ENCODE measurements at places on chromosomes 13 and 19.

GRCh38 chr19:46470376-46470775 is 987 bp downstream of the PNMA8A start:
- no peak for DNase-seq

DNA sequence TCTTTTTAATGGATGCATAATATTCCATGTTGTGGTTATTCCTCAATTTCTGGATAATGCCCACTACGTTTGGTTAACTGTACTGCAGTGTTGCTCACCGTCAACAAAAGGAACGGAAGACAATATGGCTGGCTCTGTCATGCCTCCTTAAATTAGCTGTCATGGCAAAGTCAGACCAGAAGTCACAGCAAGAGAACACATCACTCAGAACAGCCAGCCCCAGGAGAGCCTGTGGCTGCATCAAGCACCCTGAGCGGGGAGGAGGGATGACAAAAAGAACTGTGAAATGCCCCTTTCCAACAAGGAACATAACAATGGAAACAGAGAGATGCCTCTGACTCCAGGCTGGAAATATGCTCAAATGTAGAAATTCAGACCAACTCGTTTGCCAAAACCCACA is 366.0 kb upstream of the ZNF507 start:
- DNase-seq: no peak

DNA sequence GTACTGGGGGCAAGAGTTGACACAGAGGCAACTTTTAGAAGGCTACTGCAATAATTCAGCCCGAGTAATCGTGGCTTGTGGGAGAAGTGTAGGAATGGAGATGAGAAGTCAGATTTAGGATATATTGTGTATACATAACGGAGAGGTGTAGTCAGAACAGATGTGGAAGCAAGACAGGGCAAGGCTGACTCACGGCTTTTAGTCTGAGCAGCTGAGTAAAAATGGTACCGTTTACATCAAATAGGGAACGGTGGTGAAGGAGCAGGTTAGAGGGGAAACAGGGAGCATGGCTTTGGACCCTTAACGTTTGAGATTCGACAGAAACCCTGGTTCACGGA is 796 bp upstream of the LSM14A start:
- DNase-seq: no peak

- no peak for DNase-seq
Observed at GRCh38 chr19:4063369-4064148, 3.1 kb downstream of the ZBTB7A start.

DNA sequence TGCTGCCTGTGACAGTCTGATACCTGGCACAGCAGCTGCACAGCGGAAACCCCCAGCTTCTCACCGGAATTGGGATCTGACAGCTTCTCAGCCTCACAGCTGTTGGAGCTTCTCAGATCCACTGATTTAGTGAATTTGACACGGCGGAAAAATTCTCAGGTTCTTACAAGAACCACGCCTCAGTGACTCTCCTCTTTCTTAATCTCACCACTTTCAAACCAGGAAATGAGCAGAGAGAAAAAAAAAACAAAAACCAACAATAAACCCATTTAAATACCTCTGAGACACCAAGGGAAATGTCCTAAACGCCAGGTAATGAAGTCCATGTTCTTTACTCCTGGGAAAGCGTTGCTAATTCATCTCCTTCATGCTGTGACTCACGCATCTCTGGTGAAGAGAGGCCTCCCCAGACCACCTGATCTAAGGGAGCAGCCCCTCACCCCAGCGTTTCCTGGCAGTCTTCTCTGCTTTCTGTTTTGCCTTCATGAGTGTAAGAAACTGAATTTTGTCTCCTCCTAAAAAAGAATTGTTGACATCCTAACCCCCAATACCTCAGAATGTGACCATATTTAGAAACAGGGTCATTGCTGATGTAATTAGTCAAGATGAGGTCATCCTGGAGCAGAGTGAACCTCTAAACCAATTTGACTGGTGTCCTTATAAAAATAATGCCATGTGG is 15.9 kb upstream of the IZUMO2 start:
- no peak for DNase-seq

GRCh38 chr13:100734194-100734720 is 59.7 kb upstream of the TMTC4 start:
- DNase-seq: no peak

- DNase-seq: no peak
Observed at GRCh38 chr13:74452176-74452575, 318.0 kb upstream of the KLF12 start.

GRCh38 chr13:113411216-113412023 is 41.9 kb downstream of the ADPRHL1 start:
- DNase-seq: no peak

GRCh38 chr13:90943946-90944345 is 403.5 kb upstream of the MIR17HG start:
- DNase-seq: no peak

GRCh38 chr19:34961775-34962686 is 2.0 kb downstream of the ZNF792 start:
- DNase-seq: no peak

GRCh38 chr19:35060160-35060855 is 18.8 kb downstream of the HPN start:
- no peak for DNase-seq

DNA sequence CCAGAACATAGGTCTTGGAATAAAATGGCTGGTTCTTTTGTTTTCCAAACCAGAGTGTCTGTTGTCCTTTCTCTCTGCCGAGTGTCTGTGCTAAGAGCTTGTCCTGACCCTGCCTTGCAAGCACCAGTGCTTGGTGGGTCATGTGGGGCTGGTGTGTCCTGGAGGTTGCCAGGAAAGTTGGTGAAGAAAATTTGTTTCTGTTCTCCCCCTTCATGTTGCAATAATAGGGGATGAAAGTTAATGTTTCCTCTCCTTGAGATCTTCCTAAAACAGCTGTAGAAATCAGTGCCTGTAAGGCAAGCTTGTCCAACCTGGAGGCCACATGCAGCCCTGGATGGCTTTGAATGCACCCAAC is 2.7 kb downstream of the HAMP start:
- no peak for DNase-seq

DNA sequence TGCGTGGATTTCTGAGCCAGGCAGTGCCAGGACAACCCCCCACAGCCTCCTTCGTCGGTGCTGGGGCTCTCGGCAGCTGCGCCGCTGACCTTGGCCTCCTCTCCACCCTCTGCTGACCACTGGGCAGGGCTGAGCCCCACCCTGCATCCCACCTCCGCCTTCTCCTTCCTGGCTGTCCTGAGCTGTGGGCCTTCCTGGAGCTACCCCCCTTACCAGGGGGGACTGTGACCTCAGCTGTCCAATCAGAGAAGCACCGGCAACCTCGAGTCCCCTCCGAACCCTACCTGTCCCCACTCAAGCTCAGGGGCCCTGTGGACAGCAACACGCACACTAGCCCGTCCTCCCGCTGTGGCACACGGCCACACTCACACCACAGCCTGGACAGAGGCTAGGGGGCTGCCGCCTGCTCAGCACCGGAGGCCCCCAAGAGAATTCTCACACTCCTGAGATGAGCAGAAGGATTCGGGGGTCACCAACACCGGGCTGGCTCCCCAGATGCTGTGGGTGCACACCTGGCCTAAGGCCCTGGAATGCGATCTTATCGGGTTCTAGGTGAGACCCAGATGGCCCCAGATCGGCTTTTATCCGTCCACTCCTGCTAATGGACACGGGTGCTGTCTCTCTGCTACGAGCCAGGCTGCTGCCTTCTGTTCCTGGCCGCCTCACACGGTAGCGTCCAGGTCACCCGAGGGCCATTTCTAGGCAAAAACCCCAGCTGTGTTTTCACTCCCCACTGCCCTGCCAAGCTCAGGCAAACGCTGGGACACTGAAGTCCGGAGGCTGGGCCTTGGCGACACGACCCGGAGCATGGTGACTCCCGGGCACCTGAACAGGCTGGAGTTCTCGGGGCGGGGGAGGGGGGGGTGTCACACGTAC is 32.5 kb upstream of the CACTIN start:
- no peak for DNase-seq

GRCh38 chr13:31053091-31053490 is 108.6 kb downstream of the HSPH1 start:
- DNase-seq: no peak

- DNase-seq: no peak
Observed at GRCh38 chr19:50693064-50693975, 26.3 kb downstream of the SHANK1 start.

GRCh38 chr13:43799191-43799590 is 12.4 kb upstream of the ENOX1 start:
- DNase-seq: no peak

DNA sequence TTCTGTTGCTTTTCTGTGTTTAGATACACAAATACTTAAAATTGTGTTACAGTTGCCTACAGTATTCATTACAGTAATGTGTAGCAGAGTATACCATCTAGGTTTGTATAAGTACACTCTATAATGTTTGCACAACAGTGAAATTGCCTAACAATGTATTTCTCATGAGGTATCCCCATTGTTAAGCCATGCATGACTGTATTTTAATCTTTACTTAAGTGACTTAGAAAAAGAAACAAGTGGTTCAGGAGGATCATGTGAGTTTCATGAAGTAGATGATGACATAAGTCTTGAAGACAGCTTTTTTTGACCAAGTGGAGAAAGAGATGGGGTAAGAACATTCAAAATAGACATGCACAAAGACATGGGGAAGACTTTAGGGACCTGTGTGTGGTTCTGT is 8.4 kb upstream of the KCTD4 start:
- no peak for DNase-seq

DNA sequence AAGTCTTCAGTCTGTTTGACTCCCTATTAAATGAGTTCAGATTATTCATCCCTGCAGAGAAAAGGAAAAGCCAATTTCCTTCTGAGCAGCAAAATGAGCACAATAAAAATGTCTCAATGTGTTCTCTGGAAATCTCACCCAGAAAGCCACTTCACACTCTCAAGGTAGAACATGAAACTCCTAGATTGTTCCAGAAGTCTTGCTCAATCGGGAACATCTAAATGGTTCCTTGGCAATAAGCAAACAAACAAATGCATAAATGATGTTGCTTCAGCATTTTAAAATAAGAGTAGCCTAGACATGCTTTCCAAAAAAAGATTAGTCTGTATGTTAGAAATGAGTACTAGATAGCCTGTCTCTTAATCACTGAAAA is 59.7 kb upstream of the TNFRSF19 start:
- DNase-seq: no peak

- no peak for DNase-seq
Observed at GRCh38 chr19:34649886-34650543, 26.9 kb downstream of the SCGB2B2 start.

DNA sequence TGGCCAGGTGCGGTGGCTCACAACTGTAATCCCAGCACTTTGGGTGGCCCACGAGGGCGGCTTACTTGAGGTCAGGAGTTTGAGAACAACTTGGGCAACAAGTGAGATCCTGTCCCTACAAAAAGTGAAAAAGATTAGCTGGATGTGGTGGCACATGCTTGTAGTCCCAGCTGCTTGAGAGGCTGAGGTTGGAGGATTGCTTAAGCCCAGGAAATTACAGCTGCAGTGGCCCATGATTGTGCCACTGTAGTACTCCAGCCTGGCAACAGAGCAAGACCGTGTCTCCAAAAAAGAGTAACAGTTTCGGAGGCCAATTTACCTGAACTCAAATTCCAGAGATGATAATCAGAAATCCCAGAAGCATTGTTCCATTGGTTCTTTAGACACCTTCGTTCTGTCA is 4.4 kb downstream of the ZNF473 start:
- DNase-seq: no peak

DNA sequence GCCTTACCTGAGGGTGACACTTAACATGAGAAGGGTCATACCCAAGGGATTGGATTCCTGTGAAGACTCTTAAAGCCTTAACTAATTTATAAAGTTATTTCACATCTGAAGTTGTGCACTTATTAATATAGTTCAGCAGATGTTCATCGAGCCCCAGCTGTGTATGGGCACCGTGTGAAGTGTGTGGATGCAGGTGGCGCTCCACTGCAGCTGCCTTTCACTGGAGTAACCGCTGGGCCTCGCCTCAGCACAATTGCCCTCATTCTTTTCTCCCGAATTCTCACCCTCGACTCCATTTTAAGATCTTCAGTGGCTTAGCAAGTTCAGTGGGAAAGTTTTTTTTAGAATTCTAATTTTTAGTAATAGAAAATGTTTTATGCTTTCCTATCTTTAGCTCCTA is 66.2 kb downstream of the DPY19L3 start:
- no peak for DNase-seq

DNA sequence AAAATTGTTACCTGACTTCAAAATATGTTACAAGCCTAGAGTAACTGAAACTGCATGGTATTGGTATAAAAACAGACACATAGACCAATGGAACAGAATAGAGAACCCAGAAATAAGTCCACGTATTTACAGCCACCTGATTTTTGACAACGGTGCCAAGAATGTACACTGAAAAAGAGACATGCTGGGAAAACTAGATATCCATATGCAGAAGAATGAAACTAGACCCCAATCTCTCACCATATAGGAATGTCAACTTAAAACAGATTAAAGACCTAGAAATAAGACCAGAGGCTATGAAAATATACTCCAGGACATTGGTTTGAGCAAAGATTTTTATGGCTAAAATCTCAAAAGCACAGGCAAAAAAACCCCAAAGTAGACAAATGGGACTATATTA is 76.5 kb downstream of the LATS2 start:
- no peak for DNase-seq

DNA sequence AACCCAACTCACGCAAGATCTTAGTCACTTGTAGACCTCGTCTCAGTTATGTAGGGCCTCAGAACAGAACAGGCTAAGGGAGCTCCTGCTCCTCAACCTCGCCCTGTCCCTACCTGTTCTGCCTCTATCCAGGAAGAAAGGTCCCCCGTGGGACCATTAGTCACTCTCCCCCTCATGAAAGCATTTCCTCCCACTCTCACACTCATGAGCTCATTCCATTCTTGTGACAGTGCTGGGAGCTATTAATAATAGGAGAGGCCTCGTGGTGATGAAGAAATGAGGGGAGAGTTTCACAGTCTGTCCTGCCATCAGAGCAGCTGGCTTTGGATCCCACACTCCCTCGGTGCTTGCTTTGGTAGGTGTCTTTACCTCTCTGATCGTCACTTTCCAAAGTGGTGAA is 10.2 kb downstream of the PPP2R1A start:
- no peak for DNase-seq

- no peak for DNase-seq
Observed at GRCh38 chr13:78372581-78372980, 230.8 kb downstream of the POU4F1 start.

GRCh38 chr19:39362682-39363657 is 20.7 kb downstream of the SAMD4B start:
- DNase-seq: no peak

DNA sequence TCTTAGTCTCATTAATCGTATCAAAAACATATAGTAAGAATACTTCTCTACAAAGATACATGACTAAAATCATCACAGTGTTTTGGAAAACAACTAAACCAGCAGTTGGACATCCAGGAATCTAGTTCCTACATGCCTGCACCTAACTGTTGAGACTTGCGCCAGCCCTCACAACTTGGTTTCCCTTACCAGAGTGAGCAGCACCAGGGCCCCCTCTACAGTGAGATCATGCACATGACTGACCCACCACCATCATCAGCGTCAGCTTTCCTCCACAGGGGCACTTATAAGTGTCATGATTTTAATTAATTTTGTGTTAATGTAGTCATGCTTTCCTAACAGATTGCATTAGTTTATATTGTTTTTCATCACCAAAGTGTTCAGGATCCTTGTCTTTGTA is 1322.0 kb downstream of the EFNB2 start:
- DNase-seq: no peak

GRCh38 chr19:55071129-55071502 is 4.6 kb upstream of the EPS8L1 start:
- no peak for DNase-seq
